Upper lobe of right lung (tissue), 1 donor: ENCODE measurements at places on chromosomes 5 and 9. TPM values are rescaled to one million over a fixed set of nuclear protein-coding genes. Genes with fewer than 3 reads are reported as not detected.

SOX30 gene
- total RNA-seq, result 0.12 TPM

TSSK1B gene
- total RNA-seq, result not detected

DNA sequence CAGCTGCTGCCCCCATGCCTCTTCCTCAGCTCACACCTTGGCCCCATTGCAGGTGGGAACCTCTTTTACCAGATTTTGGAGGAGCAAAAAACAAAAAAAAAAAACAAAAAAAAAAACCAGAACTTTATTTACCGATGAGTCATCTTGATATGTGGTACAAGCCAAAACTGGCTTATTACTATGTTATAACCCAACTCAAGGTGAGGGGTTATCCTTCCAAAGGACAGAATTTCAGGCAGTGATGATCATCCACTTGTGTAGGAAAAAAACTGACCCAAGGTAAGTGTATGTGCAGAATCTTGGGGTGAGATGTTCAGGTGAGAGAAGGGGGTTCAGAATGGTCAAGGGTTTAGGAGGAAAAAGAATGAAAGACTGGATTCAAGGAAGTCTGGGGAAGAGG lies 142.6 kb upstream of the FST start:
- no peak overlapping the region for H3K4me3 ChIP-seq
- no peaks in the 10 kb centered on the region for H3K4me1 ChIP-seq
- no peak overlapping the region for H3K27ac ChIP-seq
- no peaks in the 10 kb centered on the region for H3K36me3 ChIP-seq
- no peaks in the 10 kb centered on the region for H3K27me3 ChIP-seq
- no peak for DNase-seq

DNA sequence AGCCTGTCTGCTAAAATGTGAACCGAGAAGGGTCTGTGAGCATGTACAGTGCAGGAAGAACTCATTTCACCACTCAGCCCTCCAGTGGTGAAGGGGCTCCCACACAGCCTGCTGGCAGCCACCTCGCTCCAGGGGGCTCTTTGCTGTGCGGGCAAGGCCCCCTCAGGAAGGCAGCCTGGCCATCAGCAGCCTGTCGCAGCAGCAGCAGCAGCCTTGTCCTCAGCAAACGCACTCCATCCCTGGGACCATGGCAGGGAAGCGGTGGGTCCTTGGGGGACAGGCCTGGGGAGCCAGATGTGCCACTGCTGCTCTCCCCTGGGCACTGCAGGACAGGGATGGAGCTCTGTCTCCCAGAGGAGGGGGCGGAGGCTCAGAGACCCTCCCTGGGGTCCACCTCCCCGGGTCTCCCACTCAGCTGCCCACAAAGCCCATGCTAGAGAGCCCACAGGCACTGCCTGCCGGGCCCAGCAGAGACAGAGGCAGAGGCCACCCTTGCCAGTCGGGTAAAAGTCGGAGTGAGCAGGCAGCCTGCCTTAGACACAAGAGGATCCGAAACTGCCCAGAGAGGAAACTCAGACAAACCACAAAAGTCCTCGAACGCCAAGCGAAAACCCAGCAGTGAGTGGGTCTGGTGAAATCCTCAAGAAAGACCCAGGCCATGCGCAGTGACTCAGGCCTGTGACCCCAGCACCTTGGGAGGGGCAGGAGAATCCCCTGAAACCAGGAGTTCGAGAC lies 8.0 kb downstream of the BRD3 start:
- H3K27ac ChIP-seq, result no peak overlapping the region
- H3K36me3 ChIP-seq, result no peaks in the 10 kb centered on the region
- DNase-seq, result peak; percentile 69
- no peaks in the 10 kb centered on the region for H3K27me3 ChIP-seq

- no peaks in the 10 kb centered on the region for H3K36me3 ChIP-seq
- H3K4me1 ChIP-seq, result no peaks in the 10 kb centered on the region
- no peaks in the 10 kb centered on the region for H3K27me3 ChIP-seq
- H3K27ac ChIP-seq, result no peak overlapping the region
Measured at GRCh38 chr5:43389679-43390329, 22.4 kb downstream of the CCL28 start.

PCDHGA1 gene
- 0.46 TPM for total RNA-seq

PHF2 gene
- total RNA-seq, result 37.0 TPM

DNA sequence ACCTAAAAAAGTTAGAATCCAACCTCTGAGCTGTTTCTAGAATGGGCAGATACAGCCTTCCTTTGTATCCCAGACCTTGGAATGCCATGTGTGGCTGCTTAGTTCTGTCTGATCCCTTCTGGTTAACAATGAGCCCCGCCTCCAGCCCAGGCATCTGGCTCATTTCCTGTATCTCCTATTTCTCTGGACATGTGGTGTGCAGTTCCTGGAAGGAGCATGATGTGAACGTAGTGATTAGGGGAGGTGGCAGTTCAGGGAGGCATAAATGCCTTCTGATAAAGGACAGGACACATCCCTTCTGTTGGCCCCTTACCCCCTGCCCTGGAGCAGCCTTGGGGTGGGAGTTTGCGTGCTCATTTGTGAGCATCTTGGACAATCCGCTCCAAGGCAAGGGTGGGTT lies 243.0 kb downstream of the ZSWIM6 start:
- H3K36me3 ChIP-seq, result no peaks in the 10 kb centered on the region
- no peak overlapping the region for H3K4me3 ChIP-seq
- no peaks in the 10 kb centered on the region for H3K4me1 ChIP-seq

- H3K27ac ChIP-seq, result no peak overlapping the region
- no peaks in the 10 kb centered on the region for H3K4me1 ChIP-seq
- no peaks in the 10 kb centered on the region for H3K36me3 ChIP-seq
- no peak overlapping the region for H3K4me3 ChIP-seq
Measured at GRCh38 chr9:69391487-69391886, 66.5 kb downstream of the ENTREP1 start.

- no peaks in the 10 kb centered on the region for H3K4me1 ChIP-seq
- H3K4me3 ChIP-seq, result no peak overlapping the region
- H3K27me3 ChIP-seq, result no peaks in the 10 kb centered on the region
Measured at GRCh38 chr5:179923436-179923835, 15.7 kb upstream of the TBC1D9B start.

- H3K4me1 ChIP-seq, result no peaks in the 10 kb centered on the region
- no peaks in the 10 kb centered on the region for H3K36me3 ChIP-seq
- H3K27ac ChIP-seq, result no peak overlapping the region
- no peaks in the 10 kb centered on the region for H3K27me3 ChIP-seq
- no peak overlapping the region for H3K4me3 ChIP-seq
- DNase-seq, result no peak
Measured at GRCh38 chr5:111384220-111384619, 128.1 kb downstream of the STARD4 start.

- no peaks in the 10 kb centered on the region for H3K4me1 ChIP-seq
- H3K27ac ChIP-seq, result no peak overlapping the region
- H3K36me3 ChIP-seq, result peaks cover 65% of the 10 kb centered on the region
- no peak for DNase-seq
- H3K4me3 ChIP-seq, result no peak overlapping the region
Measured at GRCh38 chr9:123089040-123089439, 55.6 kb downstream of the GPR21 start.

DNA sequence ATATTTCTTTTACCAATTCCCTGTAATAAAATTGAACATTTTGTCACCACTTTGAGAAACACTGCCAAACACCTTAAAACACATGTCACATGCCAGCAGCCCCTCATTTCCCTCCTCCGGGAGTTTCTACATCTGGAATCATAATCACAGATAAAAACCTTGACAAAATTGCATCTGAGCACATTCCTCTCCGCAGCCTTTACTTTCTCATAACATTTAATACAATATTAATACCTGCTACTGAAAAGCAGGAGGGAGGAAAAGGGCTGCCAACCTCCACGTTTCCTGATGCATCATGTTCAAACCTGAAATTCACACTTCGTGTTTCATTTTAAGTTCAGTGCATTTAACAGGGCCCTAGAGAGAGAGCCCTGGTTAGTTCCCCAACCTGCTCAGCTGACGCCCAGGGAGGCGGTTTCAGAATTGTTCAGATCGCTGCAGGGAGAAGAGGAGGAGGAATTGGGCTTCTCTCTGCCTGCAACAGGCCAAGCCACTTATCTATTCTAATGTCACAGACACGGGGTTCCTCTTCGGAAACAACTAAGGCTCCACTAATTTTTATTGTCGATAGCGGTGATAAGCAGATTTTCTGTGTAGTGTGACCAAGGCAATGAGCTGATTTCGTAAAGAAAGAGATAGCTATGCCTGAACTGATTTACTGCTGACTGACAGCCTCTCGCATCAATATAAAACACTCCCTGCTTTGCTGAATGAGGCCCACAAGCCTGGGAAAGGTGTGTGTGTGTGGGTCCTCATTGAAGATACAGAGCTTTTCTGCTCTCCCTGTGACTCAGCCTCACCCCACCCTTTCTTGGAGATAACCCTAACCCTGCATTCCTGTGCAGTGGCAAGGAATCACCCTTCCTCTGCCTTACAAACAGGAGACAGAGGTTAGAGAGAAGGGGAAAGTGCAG lies 4.9 kb upstream of the LHX2 start:
- no peaks in the 10 kb centered on the region for H3K36me3 ChIP-seq
- H3K4me1 ChIP-seq, result peaks cover 15% of the 10 kb centered on the region
- H3K27ac ChIP-seq, result no peak overlapping the region
- DNase-seq, result no peak

GRCh38 chr9:106918825-106919509 lies 56.0 kb downstream of the ZNF462 start:
- peaks cover 27% of the 10 kb centered on the region for H3K4me1 ChIP-seq
- H3K36me3 ChIP-seq, result no peaks in the 10 kb centered on the region
- DNase-seq, result no peak
- H3K4me3 ChIP-seq, result no peak overlapping the region

DNA sequence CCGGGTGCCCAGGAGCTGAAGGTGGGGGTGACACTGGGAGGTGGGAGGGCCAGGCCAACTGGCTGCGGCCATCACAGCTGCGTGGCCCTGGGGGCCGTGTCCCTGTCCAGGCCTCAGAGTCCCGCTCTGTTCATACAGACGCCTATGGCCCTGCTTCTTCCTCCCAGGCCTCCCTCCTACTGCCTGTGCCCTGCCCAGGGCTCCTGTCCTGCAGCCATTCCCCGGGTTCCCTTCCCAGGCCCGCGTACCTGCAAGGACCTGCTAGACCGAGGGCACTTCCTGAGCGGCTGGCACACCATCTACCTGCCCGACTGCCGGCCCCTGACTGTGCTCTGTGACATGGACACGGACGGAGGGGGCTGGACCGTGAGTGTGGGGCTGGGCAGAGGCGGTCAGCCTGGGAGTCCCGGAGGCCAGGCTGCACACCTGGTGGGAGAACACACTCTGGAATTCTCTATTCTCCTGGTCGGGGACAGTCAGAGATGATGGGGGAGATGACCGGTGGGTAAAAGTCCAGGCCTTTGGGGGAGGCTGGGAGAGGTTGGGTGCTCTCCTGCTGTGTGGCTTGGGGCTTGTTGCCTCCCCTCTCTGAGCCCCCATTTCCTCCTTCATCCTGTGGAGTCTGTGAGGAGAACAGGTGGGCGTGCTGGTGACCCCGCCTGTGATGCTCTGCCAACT lies 4.5 kb downstream of the FCN2 start:
- peak; percentile 45 for DNase-seq
- H3K4me3 ChIP-seq, result no peak overlapping the region
- H3K27me3 ChIP-seq, result no peaks in the 10 kb centered on the region
- H3K36me3 ChIP-seq, result no peaks in the 10 kb centered on the region
- H3K4me1 ChIP-seq, result no peaks in the 10 kb centered on the region

DNA sequence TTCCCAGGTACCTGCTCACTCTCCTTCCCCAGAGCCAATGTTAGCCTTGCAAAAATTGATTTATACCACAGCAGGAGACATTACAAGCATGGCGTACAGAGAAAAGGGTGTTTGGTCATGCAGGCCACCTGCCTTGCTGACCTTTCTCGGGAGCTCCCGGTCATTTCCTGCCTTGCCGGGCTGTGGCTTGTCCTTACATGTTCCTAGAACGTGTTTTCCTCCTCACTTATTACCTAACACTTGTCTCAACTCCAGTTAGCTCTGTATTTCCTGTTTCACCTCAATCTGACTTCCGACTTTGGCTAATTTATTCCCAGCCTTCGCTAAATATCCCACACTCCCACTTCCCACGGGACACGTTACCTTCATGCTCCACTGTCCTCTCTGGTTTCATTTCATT lies 282.5 kb downstream of the ICE1 start:
- DNase-seq, result no peak
- H3K36me3 ChIP-seq, result no peaks in the 10 kb centered on the region
- H3K27me3 ChIP-seq, result no peaks in the 10 kb centered on the region
- H3K4me3 ChIP-seq, result no peak overlapping the region
- no peak overlapping the region for H3K27ac ChIP-seq

DNA sequence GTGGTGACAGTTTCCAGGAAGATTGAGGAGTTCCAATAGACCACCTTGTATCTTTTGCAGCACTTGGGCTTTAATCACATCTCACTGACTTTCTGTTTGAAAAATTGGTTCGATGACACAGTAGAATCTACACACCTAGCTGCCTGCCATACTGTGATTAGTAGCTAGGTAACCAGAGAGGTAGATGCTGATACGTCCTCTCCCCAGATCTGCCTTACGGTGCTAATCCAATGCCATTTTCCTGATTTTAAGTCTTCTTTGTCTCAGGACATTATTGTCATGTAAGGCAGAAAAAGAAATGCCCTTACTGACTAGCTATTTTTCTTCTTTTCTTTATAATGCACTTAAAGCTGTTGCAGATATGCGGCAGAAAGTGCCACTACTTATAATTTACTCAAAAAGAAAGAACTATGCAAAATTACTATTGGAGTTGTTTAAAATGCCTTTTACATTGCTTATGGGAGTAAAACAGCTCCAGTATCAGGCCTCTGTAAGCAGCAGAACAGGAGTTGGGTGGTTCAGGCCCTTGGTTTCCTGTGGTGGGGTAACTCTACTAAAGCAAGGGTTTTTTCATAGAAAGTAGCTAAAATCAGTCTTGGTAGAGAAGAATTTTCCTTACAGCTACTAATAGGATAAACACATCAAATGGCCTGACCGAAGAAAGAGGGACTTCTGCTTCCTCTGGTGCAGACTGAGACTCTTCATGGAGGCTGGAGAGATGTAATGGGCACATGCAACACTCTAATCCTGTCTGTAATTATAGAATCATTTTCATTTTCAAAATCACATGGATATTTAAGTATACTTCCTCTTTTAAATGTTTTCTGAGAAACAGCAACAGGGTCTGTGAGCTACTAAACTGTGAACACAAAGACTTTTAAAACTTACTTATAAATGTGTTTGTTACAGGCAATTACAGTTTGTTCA lies 177.2 kb downstream of the MAPKAP1 start:
- H3K27ac ChIP-seq, result no peak overlapping the region
- no peaks in the 10 kb centered on the region for H3K36me3 ChIP-seq
- no peak for DNase-seq
- H3K27me3 ChIP-seq, result no peaks in the 10 kb centered on the region

LECT2 gene
- total RNA-seq, result not detected

DNA sequence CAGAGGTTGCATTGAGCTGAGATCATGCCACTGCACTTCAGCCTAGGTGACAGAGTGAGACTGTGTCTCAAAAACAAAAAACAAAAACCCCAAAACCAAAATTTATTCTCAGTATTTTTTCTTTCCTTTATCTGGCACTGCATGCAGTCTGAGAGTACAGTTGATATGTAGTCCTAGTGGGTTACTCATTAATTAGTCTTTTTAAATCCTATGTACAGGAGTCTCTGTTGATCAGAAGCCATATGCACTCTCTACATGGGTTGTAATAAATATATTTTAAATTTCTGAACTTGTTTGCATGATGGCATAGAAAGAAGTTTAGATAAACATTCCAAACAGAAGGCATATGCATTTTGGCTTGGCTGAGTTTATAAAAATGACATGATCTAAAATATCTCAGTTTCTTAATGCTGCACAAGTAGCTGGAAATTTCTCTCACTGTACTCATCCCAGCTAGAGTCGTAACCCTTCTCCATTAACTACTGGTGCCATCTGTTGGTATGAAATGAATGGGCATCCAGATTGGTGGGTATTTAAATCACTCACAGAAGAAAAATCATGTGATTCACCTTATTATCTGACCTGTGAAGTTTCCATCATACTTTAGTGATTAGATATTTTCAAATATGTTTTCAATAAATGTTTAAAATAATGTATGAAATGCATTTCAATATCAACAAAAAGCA lies 284.8 kb downstream of the CTNND2 start:
- H3K27me3 ChIP-seq, result no peaks in the 10 kb centered on the region
- DNase-seq, result no peak
- no peaks in the 10 kb centered on the region for H3K36me3 ChIP-seq
- H3K4me3 ChIP-seq, result no peak overlapping the region
- H3K27ac ChIP-seq, result no peak overlapping the region
- no peaks in the 10 kb centered on the region for H3K4me1 ChIP-seq
